ENCODE measurements at places on chromosomes 12 and 14. TPM values are rescaled to one million over a fixed set of nuclear protein-coding genes. Genes with fewer than 3 reads are reported as not detected.

- DNase-seq = no peak
Measured at GRCh38 chr12:11727133-11727664, 77.7 kb downstream of the ETV6 start.

DNA sequence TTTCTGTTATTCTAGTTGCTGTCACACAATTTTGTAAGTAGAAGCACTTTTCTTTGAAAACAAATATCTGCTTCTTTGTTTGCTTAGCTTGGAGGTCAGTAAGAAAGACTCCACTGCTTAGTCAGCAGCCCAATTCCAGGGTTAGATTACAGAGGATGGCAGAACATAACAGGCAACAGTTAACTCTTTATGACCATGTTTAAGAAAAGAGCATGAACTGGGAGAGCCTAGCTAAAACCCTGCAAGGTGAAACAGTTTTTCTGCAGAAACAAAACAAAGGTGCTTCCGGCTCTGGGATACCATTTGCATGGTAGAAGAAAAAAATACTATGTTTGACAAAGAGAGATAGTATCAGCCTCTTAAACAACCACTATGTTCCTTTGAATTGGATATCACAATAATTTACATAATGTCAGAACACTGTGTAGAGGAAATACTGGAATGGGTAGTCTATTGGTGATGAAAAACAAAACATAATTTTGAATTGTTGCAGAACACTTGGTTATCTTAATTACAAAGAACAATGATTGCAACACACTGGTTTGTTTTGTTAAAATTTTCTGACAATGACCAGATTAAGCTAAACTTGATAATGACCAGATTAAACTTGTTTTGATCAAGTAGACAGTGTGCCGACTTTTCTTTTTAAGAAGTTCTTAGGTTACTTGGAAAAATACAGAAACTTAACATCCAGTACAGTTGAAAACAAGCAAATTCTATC, 22.4 kb upstream of the PPM1H start:
- DNase-seq = no peak

DNA sequence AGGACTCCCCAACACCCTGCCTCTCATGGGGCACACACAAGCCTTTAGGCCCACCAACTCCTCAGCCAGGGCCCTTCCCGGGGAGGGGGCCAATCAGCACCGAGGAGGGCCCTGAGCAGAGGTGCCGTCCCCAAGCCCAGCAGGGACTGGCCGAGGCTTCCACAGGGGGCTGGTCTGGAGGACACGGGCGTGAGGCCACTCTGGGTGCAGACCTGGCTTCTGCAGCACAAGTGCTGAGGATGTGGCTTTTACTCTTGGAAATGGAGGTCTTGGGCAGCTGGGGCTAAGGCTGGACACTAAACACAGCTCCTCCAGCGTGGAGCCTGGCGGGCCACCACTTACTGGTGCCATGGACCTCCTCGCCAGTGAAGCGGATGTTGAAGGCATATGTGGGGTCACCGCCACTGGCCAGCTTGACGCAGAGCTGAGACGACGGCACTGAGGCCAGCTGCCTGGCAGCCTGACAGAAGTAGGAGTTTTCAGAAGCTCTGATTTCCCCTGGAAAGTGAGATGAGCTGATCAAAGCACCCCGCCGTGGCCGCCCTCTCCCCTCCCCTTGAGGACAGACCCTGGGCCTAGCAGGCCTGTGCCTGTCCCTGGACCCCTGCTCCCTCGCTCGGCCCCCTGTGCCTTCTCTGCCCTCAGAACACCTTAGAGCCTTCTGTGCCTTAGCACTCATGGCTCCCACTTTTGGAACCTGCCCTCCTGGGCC, 44.0 kb downstream of the TRAFD1 start:
- no peak for DNase-seq

DNA sequence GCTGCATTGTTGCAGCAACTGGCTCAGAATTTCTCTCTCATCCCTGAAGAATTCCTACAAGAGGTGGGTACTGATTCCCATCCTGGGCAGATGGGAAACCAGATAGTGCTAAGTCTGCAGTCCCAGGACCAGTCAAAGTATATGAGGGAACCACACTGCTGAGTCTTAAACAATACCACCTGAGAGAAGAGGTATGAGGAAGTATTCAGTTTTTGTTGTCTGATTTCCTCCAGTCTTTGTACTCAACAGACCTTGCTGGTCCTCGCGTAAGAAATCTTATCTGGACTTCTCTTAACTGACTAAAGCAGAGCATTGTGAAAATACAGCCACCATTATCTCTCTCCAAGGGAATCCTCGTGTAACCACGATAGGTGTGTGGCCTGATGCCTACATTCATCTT, 3.6 kb upstream of the EDDM3A start:
- no peak for DNase-seq

DNA sequence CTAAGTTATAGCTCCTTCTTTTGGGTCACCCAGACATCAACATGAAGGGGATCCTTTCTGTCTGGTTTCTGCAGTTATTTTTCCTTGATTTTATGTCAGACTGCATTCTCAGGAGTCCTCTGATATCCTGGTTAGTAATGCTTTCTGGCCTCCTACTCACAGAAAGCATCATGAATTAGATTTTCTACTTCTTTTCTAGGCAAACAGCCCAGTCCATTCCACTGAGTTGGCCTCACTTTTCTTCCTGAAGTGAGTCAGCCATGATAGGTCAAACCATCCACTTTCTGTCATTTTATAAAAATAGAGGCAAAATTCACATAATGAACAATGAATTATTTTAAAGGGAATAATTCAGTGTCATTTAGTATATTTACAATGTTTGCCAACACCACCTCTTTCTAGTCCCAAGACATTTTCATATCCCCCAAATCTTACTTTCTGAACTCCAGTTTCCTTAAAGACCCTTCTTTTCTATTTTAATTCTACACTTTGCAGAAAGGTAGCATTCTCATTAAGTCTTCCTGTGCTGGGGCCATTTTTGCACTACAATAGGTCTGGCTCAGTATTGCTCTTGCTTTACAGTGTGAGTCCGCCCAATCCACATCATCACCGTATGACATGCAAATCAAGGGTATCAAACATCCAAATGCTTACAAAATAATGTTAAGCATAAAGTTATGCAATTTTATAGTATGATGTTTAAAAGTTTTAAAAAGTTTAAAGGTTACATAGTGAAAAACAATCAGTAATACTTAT, 95.1 kb downstream of the UNC79 start:
- no peak for DNase-seq

DNA sequence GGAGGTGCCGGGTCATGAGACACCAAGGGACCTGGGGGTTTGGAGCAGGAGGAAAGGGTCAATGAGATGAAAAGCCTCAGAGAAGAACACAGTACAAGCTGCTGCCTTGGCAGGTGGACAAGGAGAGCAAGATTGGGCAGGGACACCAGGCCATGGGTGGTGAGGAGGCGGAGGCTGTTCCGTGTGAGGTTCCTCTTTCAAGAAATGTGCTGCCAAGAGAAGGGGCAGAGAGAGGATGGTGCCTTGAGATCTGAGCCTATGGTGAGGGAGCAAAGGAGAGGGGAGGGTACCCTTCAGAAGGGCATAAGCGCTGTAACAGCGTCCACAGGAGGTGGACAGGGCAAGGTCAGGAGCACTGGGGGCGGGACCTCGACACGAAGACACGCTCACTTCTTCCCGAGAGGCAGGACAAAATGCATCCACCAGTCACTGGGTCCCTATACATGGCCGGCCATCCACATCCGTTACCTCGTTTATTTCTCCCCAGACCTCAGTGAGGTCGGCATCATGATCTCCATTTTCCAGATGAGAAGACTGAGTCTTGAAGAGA, 100.2 kb downstream of the B4GALNT3 start:
- DNase-seq = no peak

GRCh38 chr12:48034835-48035805, 30.8 kb upstream of the COL2A1 start:
- DNase-seq = no peak

GRCh38 chr12:53674977-53675700, 744 bp downstream of the ATP5MC2 start:
- peak; percentile 11 for DNase-seq

DNA sequence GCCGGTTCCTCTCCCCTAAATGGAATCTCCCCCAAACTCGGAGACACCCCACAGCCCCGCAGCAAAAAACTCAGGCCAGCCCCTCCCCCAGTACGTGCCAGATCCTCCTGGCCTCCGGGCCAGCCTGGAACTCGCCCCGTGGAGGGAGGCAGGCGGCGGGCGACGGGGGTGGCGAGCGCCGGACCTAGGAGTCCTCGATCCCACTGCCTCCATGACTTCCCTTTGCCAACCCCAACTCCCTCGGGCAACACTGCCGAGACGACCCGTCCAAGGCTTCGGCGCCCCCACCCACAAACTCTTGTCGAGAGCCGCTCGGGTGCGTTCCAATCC, 400 bp downstream of the ADCY6 start:
- DNase-seq = peak; percentile 18

GRCh38 chr14:68552602-68553001, 240.3 kb downstream of the ZFP36L1 start:
- DNase-seq = peak; percentile 85

GRCh38 chr14:72588521-72588920, 305.4 kb downstream of the DPF3 start:
- DNase-seq = no peak

GRCh38 chr12:5032821-5033220, 10.9 kb upstream of the KCNA5 start:
- no peak for DNase-seq

- no peak for DNase-seq
Measured at GRCh38 chr12:81077329-81077685, 572 bp upstream of the ACSS3 start.

- DNase-seq = peak; percentile 15
Measured at GRCh38 chr14:71212683-71213107, 305.4 kb downstream of the PCNX1 start.

- no peak for DNase-seq
Measured at GRCh38 chr14:62081012-62081612, 318.9 kb downstream of the SNAPC1 start.

- no peak for DNase-seq
Measured at GRCh38 chr12:93243382-93243688, 134.4 kb upstream of the NUDT4 start.

- DNase-seq = peak; percentile 28
Measured at GRCh38 chr14:21107283-21107800, 6.5 kb downstream of the TMEM253 start.

DNA sequence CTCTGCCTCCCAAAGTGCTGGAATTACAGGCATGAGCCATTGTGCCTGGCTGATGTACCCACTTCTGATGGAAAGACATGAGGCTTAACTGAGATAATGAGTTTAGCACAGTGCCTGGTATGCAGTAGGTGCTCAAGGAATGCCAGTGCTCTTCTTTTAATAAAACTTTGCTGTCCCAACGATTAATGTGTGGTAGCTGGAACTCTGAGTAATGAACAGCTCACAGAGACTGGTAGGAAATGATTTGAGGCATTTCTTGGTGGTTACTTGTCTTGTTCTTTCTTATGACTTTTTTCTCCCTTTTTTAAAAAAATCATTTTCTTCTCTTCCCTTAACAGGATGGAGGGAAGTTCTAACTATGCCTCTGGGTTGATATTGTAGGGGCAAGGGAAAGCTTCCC, 235.7 kb upstream of the PWP1 start:
- DNase-seq = no peak

DNA sequence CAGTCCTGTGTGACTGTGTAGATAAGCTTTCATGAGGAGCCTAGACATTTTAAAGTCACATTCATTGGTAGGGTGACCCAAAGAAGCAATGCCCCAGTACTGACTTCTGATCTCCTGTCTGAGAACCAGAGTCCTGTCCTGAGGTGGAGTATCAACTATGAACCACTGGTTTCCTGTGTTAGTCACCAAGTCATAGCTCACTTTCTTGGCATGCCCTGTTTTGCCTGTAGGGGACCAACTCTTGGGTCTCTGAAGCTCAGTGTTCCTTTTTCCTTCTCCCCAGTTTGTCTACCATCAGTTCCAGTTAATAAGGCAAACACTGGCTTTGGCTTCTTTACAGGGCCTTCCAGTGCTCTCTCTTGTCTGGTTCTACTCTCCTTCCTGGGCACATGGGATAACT, 97.4 kb downstream of the C12orf75 start:
- peak; percentile 93 for DNase-seq

DNA sequence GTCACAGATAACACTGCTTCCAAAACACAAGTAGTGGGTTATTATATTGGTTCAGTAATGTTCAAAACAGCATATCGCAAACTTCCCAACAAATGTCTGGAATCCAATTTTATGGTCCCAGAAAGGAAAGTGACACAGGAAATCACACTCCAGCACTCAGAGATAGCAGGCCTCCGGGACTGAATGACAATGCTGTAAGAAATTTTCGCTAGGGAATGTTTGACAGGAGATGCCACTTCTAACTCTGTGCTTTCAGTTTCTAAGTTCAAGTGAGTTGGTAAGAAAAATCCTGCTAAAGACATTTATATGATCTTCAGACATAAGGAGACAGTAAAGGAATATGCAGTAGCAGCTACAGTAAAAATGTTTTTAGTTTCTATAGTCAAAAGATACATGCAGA, 93.2 kb downstream of the SLC2A13 start:
- DNase-seq = peak; percentile 23

GRCh38 chr12:47184813-47185212, 105.1 kb upstream of the AMIGO2 start:
- DNase-seq = no peak

- DNase-seq = no peak
Measured at GRCh38 chr14:63163306-63163705, 40.9 kb upstream of the RHOJ start.

- DNase-seq = no peak
Measured at GRCh38 chr14:105392131-105393090, 5.9 kb upstream of the TEX22 start.

DNA sequence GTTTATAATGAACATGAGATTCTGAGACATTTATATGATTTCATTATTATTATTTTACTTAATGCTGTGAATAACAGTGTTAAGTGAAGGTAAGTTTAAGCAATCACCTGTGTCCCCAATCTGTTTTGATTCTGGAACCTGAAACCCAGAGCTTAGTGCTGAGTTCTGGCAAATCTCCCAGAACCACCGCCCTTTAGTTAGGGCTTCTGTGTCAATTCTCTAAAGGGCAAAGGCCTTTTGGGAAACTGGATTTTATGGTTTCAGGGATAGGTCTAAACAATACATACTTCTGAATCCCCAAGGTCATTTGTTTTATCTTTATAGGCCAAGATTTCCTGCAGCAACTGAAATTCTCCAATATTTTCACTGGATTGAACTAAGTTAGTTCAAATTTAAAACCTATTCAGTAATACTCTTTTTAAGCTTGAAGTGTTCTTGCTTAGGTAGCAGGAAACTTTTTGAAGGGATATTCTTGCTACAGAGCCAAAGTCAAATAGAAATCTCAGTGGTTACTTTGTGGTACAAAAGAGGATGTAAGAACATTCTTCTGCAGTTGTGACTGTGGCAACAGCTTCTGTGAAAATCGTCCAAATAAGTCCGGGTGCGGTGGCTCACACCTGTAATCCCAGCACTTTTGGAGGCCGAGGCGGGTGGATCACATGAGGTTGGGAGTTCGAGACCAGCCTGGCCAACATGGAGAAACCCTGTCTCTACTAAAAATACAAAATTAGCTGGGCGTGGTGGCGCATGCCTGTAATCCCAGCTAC, 10.0 kb upstream of the PKP2 start:
- DNase-seq = no peak

- DNase-seq = no peak
Measured at GRCh38 chr12:120858306-120859088, 45.7 kb downstream of the SPPL3 start.

GRCh38 chr14:65344011-65344410, 68.5 kb upstream of the FUT8 start:
- DNase-seq = no peak

Gene SRRM4
- not detected for total RNA-seq

Gene TPCN1
- total RNA-seq = 4.6 TPM

Gene MRPL51
- 121 TPM for total RNA-seq

Gene ZNF891
- 0.22 TPM for total RNA-seq

Gene RGS6
- total RNA-seq = not detected

Gene TAS2R9
- total RNA-seq = not detected

Gene KRT1
- not detected for total RNA-seq
